ENCODE measurements at places on chromosomes 3 and 15.

- DNase-seq = no peak
Measured at GRCh38 chr15:71231758-71232157, 116.5 kb downstream of the THSD4 start.

DNA sequence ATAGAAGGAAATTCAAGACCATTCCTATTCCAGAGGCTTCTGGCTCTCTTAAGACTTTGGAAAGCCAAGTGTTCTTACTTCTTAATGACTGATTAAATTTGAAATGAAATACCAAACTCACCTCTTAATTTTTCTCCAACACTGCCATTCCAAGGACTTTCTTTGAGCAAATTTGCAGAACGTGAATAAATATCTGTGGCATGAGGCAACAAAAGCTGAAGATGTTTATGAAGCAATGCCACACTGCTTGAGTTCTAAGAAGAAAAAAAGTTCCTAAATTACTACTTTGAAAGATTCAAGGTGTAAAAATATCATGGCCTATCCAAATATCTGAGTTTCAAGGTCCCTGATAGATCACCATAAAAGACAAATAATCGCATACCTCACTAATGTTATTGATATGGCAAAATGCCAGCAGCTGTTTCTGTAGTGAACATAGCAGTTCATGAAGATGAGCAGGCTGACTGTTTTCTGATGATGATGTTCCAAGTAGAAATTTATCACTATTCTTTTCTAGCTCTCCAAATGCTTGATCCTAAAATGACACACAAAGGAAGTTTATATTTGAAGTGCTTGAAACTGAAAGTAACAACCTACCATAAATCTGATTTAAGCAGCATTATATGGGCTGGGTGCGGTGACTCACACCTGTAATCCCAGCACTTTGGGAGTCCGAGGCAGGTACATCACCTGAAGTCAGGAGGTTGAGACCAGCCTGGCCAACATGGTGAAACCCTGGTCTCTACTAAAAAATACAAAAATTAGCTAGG is 104.4 kb downstream of the HERC1 start:
- DNase-seq = peak; percentile 39

DNA sequence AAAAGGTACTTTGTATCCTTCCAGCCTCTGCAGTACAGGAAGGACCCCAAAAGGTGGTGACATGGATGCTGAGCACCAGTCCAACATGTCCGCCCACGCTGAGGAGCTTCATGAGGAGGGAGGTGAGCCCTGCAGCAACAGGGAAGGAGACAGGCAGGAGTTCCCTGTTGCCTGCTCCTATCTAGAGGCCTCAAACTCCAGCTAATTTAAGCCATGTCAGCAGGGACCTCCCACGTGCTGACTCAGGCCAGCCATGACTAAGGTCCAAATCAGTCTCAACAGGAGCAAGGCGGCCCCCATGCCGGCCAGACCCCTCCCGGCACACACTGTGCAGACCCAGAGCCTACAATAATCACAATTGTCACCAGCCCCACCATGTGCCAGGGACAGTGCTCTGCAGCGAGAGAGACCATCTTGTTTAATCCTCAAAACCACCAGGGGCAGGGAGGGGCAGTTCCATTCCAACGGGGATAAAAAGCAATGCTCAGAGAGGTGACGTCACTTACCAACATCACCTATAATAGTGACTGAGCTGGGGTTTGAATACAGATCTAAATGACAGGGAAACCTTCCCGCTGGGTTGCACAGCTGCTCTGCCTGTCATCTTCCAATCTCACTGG is 54.5 kb upstream of the GATA2 start:
- DNase-seq = peak; percentile 66

DNA sequence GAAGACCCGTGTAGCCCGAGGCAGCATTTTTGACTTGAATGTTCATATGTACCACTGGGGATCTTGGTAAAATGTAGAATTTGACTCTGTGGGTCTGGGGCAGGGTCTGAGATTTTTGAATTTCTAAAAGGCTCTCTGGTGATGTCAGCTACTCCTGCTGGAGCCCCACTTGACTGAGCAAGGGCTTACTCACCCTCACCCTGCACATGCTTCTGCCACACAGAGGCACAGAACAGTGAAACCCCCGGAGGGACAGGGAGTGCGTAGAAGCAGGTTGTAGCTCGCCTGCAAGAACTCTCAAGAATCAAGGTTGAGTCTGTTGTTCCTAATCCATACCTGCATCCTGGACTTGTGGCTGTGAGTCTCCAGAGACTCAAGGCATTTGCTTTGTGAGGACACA is 41.1 kb downstream of the SLCO3A1 start:
- DNase-seq = no peak

- no peak for DNase-seq
Measured at GRCh38 chr3:125294411-125294810, 80.7 kb downstream of the ZNF148 start.

DNA sequence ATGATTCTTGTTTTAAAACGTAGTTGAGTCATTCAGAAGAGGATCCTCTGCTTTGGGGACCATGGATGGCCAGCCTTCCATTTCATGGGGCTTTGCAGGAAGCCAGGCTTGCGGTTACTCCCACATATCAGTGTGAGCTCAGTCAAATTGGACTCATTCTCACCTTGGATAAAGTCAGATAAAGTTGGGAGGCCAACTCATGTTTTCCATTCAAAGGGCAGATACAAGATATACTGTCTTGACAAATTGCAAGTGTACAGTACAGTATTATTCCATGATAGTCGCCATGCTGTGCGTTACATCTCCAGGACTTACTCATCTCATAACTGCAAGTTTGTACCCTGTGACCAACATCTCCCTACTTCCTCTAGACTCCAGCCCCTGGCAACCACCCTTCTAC is 25.5 kb upstream of the B3GNT5 start:
- DNase-seq = no peak

DNA sequence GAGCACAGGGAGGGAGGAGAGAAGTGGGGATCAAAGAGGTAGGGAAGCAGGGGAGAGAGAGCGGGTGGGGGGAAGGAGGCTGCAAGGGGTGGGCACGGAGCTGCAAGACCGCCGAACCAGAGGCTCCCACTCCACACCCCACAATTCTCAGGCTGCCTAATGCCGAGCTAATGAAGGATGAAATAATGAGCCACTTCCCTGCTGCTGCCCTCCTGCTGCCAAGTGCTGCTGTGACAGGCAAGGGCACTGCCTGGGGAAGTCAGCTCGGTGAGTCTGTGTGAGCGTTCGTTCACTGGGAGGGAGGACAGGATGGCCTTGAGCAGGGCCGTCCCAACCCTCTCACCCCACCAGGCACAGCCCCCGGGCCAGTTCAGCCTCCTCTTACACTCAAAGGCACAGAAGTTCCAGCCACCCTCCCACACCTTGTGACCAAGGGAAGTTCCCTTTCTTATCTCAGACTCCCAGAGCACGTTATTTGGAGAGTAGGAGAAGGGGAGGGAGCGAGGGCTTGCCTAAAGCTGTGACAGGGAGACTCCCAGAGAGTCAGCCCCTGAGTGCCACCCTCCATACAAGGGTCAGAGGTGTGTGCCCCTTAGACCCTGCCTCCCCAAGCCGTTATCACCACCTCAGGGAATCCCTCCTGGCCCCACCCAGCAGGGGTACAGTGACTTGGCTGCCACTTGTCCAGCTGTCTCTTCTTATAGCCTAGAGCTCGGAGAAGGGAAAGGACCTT is 12.4 kb downstream of the GLYCTK start:
- peak; percentile 29 for DNase-seq

DNA sequence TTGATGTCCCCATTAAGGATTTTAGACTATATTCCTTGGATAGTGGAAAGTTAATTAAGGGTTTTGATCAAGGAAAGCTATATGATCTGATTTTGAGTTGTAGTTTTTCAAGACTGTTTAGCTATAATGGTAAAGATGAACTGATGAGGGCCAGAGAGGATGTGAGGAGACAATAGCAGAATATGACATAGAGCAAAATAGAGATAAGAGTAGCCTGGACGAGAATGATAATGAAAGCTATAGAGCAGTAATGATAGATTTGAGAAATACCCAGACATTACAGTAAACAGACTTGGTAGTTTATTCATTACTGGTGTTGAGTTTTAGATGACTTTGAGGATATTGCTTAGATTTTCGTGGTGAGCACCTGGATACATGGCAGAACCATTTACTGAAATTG is 3.8 kb downstream of the SUCNR1 start:
- no peak for DNase-seq

DNA sequence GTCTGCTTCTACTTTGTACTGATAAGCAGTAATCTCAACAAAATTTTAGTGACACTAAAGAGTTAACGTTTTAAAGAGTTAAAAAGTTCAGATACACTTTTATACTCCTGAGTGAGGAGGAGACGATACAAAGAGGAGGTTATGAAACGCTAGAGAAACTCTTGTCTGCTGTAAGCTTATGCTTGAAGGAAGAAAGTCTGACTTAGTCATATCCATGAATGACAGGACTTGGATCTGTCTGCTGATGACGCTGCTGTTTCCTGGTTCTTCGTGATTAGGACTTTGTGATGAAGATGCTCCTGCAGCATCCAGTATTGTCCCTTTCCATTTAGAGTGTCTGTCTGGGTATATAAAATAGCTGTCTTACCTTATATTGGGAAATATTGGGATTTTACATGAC is 15.8 kb downstream of the TCF12 start:
- DNase-seq = peak; percentile 90

GRCh38 chr15:93829115-93829870 is 402.1 kb upstream of the MCTP2 start:
- peak; percentile 12 for DNase-seq

GRCh38 chr3:29637068-29637467 is 356.2 kb downstream of the RBMS3 start:
- DNase-seq = no peak

DNA sequence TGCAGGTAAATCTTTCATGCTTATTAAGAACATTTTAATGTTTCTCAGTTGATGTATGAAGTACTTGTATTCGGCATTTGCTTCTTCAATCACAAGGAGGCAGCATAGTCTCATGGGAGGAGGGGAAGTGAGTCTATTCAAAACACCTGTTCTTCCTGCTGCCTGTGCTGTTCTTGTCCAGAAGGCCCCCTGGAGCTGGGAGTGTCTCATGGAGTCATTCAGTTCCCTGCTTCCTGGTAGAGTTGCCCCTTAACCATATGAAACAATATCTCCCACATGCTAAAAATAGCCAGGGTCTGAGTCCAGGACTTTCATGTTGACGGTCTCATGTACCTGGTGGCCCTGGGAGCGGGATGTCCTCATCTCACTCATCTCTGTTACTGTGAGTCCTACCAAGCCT is 15.5 kb upstream of the PPP1R2 start:
- DNase-seq = peak; percentile 67

- DNase-seq = no peak
Measured at GRCh38 chr15:99435113-99435695, 130.6 kb upstream of the MEF2A start.

GRCh38 chr3:52437326-52438103 is 7.4 kb downstream of the SEMA3G start:
- DNase-seq = no peak

DNA sequence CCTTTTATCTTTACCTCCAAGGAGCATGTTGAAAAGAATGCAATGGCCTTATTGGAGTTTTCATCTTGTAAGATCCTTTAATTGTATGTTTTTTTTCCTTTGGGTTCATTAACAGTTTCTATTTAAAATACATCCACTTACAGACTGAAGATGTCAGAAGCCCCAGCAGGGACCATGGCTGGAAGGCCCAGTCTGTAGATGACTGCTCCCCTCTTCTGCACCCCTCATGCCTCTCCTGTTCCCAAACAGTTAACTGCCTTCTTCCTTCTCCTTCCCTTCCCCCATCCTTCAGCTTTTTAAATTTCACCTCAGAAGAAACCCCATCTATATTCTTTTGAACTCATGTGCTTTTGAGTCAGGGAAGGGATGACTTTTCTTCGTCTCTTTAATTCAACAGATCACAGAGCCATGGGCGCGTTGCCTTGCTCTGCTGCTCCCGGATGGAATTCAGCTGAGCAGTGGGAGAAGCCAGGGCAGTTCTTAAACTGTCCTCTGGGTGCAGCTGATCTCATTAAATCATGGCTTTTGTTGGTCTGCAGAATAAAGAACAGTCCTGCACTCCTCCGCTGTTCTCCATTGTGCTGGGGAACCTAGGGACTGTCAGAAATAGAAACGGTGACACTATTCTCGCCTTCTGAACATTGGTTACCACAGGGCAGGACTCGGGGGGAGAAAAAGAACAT is 71.5 kb upstream of the EIF1B start:
- DNase-seq = peak; percentile 36

- DNase-seq = peak; percentile 98
Measured at GRCh38 chr3:184320104-184320445, 5.7 kb downstream of the EIF4G1 start.

DNA sequence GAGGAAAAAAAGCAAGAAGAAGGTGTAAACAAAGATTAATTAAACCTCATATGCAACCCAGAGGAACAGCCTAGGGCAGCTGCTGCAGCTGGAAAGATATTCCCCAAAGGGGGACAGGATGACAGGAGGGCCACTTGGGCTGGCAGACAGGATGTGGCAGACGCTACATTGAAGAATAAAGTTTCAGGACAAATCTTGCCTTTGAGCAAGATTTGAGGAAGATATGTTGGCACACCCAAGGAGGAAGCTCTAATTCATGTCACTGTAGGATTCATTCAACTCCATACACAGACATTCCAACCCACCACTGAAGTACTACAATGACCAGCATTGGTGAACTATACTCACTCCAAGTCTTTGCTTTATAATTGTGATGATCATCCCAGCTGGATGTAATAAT is 504.0 kb downstream of the SHQ1 start:
- DNase-seq = no peak

- DNase-seq = peak; percentile 86
Measured at GRCh38 chr3:165206454-165207266, 10.5 kb upstream of the SLITRK3 start.

DNA sequence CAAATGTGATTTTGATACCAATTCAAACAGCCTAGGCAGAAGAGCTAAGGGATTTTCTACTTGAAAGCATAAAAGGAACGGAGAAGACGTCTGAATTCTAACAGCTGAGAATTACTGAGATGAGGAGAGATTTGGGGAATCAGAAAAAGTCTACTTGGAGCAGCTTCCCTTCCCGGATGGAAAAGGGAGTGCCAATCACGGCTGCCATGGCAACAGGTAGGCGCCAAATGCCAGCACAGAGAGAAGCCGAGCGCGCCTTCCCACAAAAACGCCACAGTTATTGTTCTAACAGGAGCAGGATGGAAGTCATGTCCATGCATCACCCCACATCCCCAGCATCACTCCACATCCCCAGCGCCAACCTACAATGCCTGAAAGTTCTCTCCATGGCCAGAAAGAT is 63.5 kb upstream of the PRR20G start:
- DNase-seq = no peak
